ENCODE measurements at places on chromosomes 7 and 10.
A peak's percentile ranks its signal among the peaks of the same experiment; 100 is the strongest.

DNA sequence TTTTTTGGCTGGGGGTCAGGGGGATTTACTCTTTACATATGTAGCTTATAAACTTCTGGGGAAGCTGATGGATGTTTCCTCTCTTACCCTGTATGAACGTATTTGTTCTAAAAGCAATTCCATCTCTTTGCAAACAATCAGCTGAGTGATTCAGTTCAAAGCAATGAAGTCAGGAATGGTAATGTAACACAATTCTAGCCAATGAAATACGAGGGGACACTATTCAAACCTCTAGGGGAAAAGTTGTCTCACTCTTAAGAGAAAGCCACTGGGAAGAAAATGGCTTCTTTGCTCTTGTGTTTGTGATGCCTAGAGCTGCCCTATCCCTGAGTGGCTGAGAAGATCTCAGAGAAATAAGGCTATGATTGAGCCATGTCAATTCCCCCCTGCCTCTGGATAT is 134.8 kb upstream of the SEMA3C start:
- no peaks in the 10 kb centered on the region for H3K4me1 ChIP-seq
- H3K36me3 ChIP-seq: no peaks in the 10 kb centered on the region
- H3K4me3 ChIP-seq: no peak overlapping the region
- no peak for DNase-seq
- H3K27me3 ChIP-seq: no peaks in the 10 kb centered on the region

- H3K27ac ChIP-seq: no peak overlapping the region
- H3K4me1 ChIP-seq: no peaks in the 10 kb centered on the region
- no peaks in the 10 kb centered on the region for H3K27me3 ChIP-seq
- H3K4me3 ChIP-seq: no peak overlapping the region
- DNase-seq: no peak
- H3K36me3 ChIP-seq: no peaks in the 10 kb centered on the region
Measured at GRCh38 chr10:50550291-50550839, 73.4 kb downstream of the SGMS1 start.

DNA sequence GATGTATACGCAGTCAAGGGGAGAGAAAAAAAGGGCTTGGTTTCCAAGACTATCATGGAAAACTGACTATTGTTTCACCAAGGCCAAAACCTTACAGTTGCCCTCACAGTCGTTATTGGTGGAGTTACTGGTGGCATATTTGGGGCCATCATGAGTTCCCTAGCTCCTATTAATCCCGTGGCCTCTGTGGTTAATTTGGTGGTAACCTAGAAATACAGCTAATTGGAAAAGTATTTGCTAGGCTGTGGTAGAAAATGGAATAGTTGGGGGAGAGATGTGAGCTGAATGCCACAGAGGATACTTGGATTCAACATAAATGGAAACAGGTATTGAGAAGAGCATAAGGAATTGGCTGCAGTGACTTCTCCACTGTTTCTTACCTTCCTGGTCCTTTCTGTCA is 450.7 kb downstream of the KCNMA1 start:
- DNase-seq: no peak
- no peaks in the 10 kb centered on the region for H3K36me3 ChIP-seq
- H3K27me3 ChIP-seq: no peaks in the 10 kb centered on the region
- no peak overlapping the region for H3K27ac ChIP-seq
- H3K4me3 ChIP-seq: no peak overlapping the region

DNA sequence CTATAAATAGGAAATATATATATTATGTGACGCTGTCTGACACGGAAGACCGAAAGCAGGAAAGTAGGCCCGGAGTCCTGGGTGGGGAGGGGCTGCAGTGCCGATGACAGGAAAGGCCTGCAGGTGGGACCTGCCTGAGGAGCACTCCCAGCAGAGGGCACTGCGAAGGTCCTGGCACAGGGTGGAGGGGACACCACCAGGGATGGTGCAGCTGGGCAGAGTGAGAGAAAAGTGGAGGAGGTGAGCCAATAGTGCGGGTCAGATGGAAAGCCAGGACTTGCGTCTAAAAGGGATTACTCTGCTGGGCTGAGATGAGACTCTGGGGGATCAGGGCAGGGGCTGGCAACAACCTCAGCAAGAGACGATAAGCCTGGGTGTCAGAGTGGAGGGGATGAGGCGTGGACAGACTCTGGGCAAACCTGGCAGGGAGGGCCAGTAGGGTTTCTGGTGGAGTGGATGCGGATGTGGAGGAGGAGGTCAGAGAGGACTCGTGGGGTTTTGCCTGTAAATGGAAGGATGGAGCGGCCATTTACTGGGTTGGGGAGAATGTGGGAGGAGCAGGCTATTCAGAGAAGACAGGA is 118.2 kb upstream of the ZNF746 start:
- H3K36me3 ChIP-seq: peaks cover 82% of the 10 kb centered on the region
- H3K4me1 ChIP-seq: no peaks in the 10 kb centered on the region
- H3K4me3 ChIP-seq: no peak overlapping the region
- no peak overlapping the region for H3K27ac ChIP-seq
- no peak for DNase-seq

GRCh38 chr10:20647756-20648155 is 249.4 kb downstream of the NEBL start:
- no peaks in the 10 kb centered on the region for H3K4me1 ChIP-seq
- no peak for DNase-seq
- peaks cover 3% of the 10 kb centered on the region for H3K27me3 ChIP-seq
- H3K36me3 ChIP-seq: no peaks in the 10 kb centered on the region
- H3K4me3 ChIP-seq: no peak overlapping the region

GRCh38 chr7:106049139-106049752 is 62.9 kb downstream of the SYPL1 start:
- H3K4me3 ChIP-seq: no peak overlapping the region
- no peaks in the 10 kb centered on the region for H3K27me3 ChIP-seq
- no peaks in the 10 kb centered on the region for H3K36me3 ChIP-seq
- H3K4me1 ChIP-seq: peaks cover 18% of the 10 kb centered on the region

DNA sequence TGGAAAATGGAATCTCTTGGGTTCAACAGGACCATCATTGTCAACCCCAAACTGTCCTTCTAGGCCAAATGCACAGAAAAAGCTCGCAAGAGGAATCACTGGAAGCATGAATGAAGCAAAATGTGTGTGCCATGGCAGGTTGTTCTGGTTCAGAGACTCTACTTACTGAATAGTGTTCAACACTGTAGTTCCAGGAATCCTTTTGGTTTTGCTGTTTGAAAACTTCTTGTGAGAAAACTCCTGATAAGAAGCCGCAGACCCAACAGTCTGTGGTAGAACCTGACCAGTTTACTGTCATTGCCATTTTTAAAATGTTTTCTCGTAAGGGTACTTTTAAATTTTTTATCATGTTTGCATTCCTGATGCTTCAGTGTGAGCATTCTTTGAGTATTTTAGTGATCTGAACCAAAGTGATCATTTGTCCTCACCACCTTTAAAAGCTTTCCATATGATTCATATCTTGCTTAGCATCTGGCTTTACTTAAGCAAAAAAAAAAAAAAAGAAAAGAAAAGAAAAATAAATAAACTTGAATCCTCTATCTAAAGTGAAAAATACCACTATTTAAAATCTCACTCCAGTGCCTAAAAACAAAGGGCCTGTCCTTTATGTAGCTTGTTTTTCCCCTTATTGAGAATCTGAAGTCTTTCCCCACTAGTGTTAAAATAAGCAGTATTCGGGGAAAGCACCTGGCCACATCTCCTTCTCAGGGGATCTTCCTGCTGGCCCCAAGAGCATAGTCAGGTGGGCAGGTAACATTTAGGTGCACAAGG is 92.4 kb downstream of the WNT2 start:
- no peak overlapping the region for H3K4me3 ChIP-seq
- no peaks in the 10 kb centered on the region for H3K4me1 ChIP-seq
- no peak overlapping the region for H3K27ac ChIP-seq
- DNase-seq: no peak

DNA sequence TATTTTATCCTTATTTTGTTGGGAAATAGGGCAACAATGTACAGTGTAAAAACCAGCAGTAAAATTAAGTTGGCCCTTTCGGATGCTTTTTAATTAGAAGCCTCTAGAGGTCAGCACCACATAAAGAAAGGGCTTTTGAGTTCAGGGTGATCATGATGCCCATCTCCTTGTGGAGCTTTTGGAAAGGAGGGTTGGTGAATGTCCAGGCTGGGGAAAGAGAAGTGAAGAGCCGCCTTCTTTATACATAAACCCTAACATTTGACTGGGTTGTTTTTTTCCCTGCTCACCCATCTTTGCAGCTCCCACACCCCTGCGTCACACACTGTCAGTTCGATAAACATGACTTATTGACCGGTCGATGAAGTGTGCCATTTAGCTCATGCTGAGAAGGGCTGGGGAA is 29.8 kb downstream of the MTURN start:
- H3K36me3 ChIP-seq: no peaks in the 10 kb centered on the region
- peaks cover 54% of the 10 kb centered on the region for H3K4me1 ChIP-seq
- no peaks in the 10 kb centered on the region for H3K27me3 ChIP-seq
- peak overlapping the region; percentile 94 for H3K27ac ChIP-seq
- DNase-seq: no peak

DNA sequence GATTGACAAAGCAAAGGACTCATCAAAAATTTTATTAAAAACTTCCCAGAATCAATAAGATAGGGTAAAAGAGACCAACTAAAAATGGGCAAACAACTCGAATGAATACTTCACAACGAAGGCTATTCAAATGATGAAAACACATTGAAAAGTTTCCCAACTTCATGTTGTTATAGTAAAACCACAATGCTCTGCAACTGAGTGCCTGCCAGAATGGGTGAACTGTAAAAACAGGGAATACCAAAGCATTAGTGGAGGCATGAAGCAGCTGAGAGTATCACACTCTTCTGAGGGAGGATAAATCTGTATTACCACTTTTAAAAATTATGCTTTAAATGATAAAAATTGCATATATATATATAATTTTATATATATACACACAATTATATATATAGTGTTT is 1214.7 kb downstream of the SORCS3 start:
- H3K4me1 ChIP-seq: no peaks in the 10 kb centered on the region
- H3K27me3 ChIP-seq: no peaks in the 10 kb centered on the region
- no peaks in the 10 kb centered on the region for H3K36me3 ChIP-seq
- DNase-seq: no peak
- H3K4me3 ChIP-seq: no peak overlapping the region
- no peak overlapping the region for H3K27ac ChIP-seq

- no peak overlapping the region for H3K4me3 ChIP-seq
- H3K27ac ChIP-seq: no peak overlapping the region
- H3K36me3 ChIP-seq: no peaks in the 10 kb centered on the region
- peaks cover 82% of the 10 kb centered on the region for H3K27me3 ChIP-seq
- DNase-seq: no peak
Measured at GRCh38 chr7:157021871-157022680, 11.6 kb upstream of the MNX1 start.

DNA sequence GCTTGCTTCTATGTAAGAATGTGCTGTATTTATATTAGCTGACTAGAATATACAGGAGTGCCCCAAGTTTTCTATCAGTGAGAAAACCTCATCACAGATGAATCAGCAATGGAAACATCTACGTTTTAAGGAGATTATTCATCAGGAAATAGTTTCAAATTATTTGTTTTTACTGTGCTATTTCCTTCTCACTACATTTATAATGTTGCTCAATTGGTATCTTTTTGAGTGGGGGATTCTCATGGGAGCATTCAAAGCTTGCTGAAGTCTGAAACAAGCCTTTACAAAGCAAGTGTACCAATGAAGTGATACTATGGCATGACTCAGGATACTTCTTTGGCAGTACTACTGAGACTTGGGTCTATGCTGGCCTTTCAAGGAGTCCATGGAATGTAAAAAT is 191.1 kb upstream of the SLC26A5 start:
- no peak for DNase-seq
- peak overlapping the region; percentile 95 for H3K27ac ChIP-seq
- no peaks in the 10 kb centered on the region for H3K27me3 ChIP-seq
- H3K36me3 ChIP-seq: no peaks in the 10 kb centered on the region
- no peak overlapping the region for H3K4me3 ChIP-seq
- H3K4me1 ChIP-seq: peaks cover 60% of the 10 kb centered on the region

DNA sequence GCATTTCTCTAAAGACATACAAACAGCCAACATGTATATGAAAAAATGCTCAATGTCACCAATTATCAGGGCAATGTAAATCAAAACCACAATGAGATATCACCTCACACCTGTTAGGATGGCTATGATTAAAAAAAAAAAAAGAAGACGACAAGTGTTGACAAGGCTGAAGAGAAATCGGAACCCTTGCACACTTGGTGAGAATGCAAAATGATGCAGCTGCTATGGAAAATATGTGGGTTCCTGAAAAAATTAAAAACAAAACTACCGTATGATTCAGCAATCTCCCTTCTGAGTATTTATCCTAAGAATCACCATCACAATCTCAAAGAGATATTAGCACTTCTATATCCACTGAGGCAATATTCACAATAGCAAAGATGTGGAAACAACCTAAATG is 11.3 kb downstream of the LMBR1 start:
- peaks cover under 1% of the 10 kb centered on the region for H3K36me3 ChIP-seq
- H3K4me1 ChIP-seq: no peaks in the 10 kb centered on the region
- no peak overlapping the region for H3K4me3 ChIP-seq
- H3K27ac ChIP-seq: no peak overlapping the region
- DNase-seq: no peak
- H3K27me3 ChIP-seq: no peaks in the 10 kb centered on the region

GRCh38 chr7:22566176-22566575 is 66.2 kb upstream of the STEAP1B start:
- H3K4me1 ChIP-seq: peaks cover 51% of the 10 kb centered on the region
- H3K27me3 ChIP-seq: no peaks in the 10 kb centered on the region
- no peak overlapping the region for H3K4me3 ChIP-seq
- no peaks in the 10 kb centered on the region for H3K36me3 ChIP-seq

DNA sequence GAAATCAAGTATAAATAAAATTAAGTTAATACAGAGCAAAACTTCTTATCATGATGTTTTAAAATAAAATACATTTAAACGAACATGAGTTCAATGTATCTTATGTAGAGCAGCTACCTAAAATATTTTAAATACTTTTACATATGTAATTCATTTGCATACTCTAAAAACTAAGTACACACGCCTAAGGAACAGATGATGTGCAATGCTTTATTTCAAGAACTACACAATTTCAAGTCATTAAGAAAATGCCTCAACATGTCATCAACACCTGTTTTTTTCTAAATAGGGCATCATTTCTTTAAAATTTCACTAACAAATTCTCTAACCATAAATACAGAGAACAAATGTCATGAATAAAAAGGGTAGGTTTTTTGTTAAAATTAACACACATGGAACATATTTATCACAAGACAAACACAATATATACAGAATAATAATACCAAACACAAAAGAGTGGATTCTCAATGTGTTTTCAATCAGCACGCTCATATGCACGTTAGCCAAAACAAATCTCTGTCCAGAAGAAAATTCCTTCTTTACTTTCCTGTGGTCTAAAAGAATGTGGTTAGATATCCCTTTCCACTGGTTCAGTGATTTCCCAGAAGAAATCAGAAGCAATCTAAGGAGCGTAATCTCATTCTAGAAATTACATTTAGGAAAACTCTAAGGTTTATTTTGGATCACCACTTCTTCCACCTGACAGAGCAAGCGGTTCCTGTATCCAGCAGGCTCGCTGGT is 73.0 kb upstream of the PFKP start:
- no peaks in the 10 kb centered on the region for H3K27me3 ChIP-seq
- DNase-seq: no peak
- H3K27ac ChIP-seq: no peak overlapping the region
- H3K4me1 ChIP-seq: no peaks in the 10 kb centered on the region
- H3K4me3 ChIP-seq: no peak overlapping the region

- no peak overlapping the region for H3K4me3 ChIP-seq
- H3K4me1 ChIP-seq: peaks cover 31% of the 10 kb centered on the region
- no peak for DNase-seq
- peak overlapping the region; percentile 46 for H3K27ac ChIP-seq
Measured at GRCh38 chr10:110076559-110077318, 69.0 kb downstream of the ADD3 start.
